Stimulated activated CD4-positive, alpha-beta T cell treated with anti-CD3 and anti-CD28 coated beads, Interleukin-2, amount 100 ng/mL, for 24 hours (primary cell): ENCODE measurements at places on chromosomes 16 and 17.

DNA sequence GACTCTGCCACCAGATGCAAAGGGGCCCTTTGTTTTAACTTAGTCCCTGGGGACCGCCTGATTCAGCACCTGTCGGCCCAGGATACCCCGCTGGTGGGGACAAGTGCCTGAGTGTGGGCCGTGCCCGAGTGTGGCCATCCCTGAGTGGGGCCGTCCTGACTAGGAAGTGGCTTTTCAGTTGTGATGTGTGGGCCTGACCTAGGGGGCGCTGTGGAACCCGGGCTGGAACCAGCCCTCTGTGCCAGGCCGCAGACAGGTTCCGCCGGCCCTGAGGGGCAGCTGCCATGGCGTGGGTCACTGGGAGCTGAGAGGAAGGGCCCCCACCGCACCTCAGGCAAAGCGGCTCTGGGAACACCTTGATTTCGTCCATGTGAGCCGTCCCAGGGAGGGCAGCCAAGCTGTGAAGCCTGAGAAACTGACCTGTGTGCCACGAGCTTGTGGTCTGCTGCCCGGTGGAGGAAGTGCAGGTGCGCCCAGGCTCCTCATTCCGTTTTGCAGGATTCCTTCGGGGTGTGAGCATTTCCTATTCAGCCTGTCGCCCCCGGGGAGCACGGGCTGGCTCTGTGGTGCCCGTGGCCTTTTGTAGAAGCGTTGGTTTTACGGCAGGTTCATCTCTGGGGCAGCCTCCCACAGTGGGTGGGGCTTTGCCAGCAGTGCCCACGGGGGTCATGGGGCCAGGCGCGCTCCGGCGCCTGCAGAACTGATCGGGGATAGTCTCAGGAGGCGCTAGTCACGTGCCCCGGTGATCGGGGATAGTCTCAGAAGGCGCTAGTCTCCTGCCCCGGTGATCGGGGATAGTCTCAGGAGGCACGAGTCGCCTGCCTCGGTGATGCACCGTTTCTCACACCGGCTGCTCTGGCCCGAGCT lies 5.3 kb downstream of the RPL13 start:
- peak; percentile 80 for DNase-seq

DNA sequence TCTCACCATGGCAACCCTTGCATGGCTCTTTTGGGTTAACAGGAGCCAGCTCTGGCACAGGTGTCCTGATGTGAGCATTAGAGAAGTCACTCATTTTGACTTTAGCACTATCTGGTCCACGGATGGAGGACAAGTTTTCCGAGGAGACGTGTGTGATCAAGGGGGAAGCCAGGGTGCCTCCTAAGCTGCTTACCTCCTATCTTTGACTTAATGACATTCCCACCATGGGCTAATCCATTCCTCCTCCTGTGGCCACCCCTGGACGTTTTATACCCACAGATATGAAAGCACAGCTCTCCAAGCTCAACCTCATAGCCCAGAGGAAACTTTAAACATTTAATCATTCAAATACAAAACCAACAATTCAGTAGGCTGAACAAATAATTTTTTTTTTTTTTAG lies 18.8 kb downstream of the MPP2 start:
- no peak for DNase-seq

DNA sequence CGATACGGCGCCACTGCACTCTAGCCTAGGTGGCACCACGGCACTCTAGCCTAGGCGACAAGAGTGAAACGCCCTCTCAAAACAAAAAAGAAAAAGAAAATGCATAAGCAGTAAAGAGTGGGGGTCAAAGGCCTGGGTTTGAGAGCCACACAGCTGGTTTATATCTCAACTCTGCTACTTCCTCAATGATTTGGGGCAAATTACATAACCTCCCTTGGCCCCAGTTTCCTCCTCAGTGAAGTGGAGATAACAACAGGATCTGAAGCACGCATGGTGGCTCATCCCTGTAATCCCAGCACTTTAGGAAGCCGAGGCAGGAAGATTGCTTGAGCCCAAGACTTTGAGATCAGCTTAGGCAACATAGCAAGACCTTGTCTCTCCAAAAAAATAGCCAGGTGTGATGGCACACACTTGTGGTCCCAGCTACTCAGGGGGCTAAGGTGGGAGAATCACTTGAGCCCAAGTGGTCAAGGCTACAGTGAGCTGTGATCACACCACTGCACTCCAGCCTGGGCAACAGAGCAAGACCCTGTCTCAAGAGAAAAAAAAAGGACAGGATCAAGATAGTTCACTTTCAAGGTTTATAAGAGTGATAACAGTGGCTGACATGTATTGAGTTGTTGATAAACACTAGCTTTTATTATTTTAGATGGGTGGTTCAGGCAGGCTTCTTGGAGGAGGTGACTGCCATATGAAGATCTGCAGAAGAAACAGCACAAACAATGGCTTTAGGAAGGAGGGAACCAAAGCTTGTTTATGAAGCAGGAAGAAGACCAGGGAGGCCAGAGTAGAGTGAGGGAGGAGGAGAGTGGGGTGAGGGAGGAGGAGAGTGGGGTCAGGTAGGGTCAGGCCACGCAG lies 8.5 kb upstream of the COG1 start:
- no peak for DNase-seq

DNA sequence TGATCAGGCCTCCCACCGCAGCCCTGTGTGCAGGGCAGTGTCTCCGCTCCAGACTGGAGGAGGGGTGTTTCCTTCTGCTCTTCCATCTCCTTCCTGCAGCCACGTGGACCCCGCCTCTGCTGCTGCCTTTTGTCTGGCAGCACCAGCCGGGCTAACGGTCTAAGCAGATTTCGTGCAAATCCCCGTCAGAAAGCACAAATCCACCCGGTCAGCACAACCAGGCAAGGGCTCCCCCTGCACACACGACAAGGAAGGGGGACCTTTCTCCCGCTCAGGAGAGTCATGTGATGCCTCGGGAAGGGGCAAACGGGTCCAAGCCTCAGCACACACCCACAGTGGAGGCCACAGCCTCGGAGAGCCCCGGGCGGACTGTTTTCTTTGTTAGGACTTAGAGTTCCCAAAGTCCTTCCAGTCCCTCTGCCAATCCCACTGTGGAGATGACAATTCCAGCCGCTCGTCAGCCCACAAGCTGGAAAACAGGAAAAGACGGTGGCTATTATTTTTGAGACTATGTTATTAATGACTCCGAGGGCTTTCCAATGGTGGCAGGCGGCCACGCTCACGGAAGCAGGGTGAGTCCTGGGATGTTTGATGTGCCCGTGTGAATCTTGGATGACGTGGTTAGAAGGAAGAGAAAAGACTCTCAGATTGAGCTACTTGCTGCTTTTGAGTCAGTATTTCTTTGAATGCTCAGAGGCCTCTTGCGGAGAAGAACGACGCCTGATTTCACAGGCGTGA lies 22.5 kb upstream of the MEAK7 start:
- DNase-seq = no peak

GRCh38 chr17:76141212-76142038 lies at the start of gene FOXJ1:
Gene FOXJ1, minus strand, starts transcription at chr17:76141245. Its CDS starts 850 bp downstream, at chr17:76140395.
- peak; percentile 88 for DNase-seq

- no peak for DNase-seq
Observed at GRCh38 chr17:43574348-43574747, 28.2 kb upstream of the ETV4 start.
